ENCODE measurements at places on chromosomes 16 and 17.

GRCh38 chr16:11131706-11132105, 124.3 kb downstream of the SOCS1 start:
- DNase-seq, result no peak

DNA sequence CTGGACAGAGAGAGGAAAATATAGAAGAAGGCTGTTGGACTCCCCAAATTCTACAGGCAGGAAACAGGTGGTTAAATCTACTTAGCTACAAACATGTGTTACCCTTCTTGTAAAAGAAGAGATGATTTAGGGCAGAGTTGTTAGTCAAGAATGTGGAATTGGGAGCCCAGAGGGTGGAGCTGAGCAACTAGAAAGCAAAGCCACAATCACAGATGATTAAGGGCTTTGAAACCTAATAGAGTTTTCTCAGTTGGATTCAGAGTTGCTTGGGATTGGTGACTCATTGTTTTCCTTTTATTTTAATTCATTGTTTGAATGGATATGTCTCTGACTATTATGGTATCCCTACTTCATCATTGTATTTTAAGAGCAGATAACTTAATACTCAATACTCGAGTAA, 6.2 kb downstream of the ACSM5 start:
- DNase-seq, result no peak

DNA sequence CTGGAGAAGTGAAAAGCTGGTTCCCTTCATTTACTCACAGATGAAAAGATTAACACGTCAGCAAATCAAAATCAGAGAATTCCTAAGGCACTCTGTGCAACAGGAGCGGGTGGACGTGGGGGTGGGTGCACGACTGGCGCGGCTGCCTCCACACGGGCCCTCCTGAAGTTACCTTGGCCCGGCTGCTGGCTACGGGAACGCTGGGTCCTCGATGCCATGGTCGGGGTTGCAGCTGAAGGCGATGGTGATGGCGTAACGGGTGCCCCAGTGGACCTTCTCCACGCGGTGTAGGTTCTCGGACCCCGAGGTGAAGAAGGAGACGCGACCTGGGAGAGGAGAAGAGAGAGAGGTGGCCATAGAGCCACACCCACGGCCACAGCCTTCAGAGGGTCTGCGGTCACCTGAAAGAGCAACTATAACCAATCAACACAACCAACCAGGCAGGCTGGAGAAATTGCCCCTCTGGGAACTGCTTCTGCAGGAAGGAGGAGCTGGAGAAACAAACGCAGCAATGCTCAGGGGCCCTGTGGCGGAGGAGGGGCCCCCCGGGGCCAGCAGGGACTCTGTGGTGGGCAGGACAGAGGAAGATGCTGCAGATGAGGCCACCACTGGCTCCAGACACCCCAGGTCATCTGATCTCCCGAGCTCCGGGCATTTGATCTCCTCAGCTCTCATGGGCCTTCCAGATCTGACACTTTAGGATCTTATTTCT, 20.8 kb downstream of the UTS2R start:
- no peak for DNase-seq

GRCh38 chr16:11133344-11133943, 122.6 kb downstream of the SOCS1 start:
- DNase-seq, result no peak

DNA sequence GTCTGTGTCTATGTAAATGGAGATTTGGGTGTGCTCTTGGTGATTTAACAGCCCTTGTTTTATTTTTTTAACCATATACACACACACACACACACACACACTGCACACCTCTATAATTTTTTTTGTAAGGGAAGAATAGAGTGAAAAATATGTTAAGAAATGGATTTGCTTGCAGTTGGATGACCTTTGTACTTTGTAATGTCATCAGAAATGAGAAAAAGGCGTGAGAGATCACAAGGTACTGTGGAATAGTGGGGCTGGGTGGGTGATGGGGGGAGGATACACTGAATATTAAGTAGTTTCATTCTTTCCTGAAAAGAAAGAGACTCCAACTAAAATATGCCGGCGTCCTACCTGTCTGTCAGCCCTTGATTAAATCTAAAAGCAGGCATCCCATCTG, 38.7 kb downstream of the SALL1 start:
- DNase-seq, result no peak

GRCh38 chr17:68054296-68054900, 18.9 kb downstream of the KPNA2 start:
- DNase-seq, result no peak

DNA sequence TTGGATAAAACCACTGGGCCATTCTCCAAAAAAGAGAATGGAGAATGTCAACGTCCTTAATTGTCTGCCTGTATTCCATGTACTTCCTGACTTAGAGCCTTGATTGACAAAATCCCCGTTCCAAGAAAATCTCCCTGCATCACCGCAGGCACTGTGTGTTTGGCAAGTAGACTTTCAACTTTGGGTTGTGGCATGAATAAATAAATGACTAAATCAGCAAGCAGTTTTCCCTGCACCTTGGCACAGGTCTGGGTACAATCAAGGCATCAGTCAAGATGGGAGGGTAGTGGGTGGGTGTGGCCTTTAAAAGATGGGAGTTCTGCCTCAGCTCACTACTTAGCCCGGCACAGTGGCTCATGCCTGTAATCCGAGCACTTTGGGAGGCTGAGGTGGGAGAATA, 248.5 kb upstream of the RPL38 start:
- DNase-seq, result no peak

GRCh38 chr17:1584167-1584566, 21.6 kb upstream of the PITPNA start:
- no peak for DNase-seq

- no peak for DNase-seq
Measured at GRCh38 chr16:50685462-50686063, 4.5 kb upstream of the SNX20 start.

DNA sequence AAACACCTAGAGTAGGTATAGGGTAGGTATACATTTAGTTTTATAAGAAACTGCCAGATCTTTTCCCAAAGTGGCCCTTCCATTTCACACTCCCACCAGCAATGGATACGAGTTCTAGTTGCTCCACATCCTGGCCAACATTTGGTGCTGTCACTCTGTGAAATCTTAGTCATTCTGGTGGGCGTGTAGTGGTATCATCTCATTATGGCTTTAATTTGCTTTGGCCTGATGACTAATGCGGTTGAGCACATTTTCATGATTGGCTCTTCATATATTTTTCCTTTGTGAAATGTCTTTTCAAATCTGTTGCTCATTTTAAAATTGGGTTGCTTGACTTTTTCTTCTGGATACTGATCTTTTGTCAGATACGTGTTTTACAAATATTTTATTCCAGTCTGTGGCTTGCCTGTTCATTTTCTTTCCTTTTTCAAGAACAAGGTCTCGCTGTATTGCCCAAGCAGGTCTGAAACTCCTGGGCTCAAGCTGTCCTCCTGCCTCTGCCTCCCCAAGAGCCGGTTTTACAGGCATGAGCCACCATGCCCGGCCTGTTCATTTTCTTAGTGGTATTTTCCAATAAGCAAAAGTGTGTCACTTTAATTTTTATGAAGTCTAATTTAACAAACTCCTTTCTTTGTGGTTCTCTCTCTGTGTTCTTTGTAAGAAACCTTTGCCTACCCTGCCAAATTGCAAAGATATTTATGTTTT, 192.4 kb downstream of the SEC14L1 start:
- no peak for DNase-seq

Measured in KBM-7 (cell line).